ENCODE measurements at places on chromosomes 6 and 20. TPM values are rescaled to one million over a fixed set of nuclear protein-coding genes. Genes with fewer than 3 reads are reported as not detected.

GRCh38 chr6:82437701-82438100 is 74.1 kb downstream of the TPBG start:
- DNase-seq, result no peak

DNA sequence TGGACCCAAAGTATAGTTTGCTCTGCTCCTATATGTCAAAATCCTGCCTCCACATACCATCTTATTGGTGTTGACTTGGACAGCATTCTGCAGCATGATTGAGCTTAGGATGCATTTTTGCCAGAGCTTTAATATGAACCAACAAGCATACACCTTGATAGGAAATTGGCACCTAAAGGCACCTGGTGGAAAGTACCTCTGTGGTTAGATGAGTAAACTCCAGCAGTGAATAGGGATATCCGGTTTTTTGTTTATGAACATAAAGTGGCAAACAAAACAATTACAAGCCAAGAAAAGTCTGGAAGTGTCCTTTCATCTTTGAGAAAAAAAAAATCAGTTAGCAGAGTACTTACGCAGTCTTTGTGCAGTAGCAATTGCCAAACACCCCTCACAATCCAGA is 6.2 kb upstream of the CYP24A1 start:
- DNase-seq, result no peak

AVP gene
- not detected for polyA plus RNA-seq

B4GALT5 gene
- polyA plus RNA-seq, result 36.3 TPM

APMAP gene
- 47.5 TPM for polyA plus RNA-seq

DLL1 gene
- polyA plus RNA-seq, result 21.0 TPM

Measured in hindlimb muscle (tissue), 1 donor.